ENCODE measurements at places on chromosomes 16 and 17. TPM values are rescaled to one million over a fixed set of nuclear protein-coding genes. Genes with fewer than 3 reads are reported as not detected.

DNA sequence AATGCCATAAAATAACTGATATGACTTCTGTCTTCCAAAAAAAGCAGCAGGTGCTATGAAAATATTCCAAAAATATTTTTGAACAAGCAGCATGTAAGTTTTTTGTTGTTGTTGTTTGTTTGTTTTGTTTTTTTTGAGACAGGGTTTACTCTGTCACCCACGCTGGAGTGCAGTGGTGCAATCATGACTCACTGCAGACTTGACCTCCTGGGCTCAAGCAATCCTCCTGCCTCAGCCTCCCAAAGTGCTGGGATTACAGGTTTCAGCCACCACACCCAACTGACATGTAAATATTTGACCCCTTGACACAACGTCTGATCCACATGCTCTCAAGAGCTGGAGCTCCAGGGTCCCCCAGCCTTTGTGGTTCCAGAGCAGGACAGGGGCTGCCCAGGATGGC, 98.4 kb downstream of the LITAF start:
- no peak for DNase-seq

GRCh38 chr16:2464333-2464732, 4.4 kb downstream of the TEDC2 start:
- no peak for DNase-seq

The AANAT gene
- total RNA-seq, result not detected

GRCh38 chr17:59435238-59435637, 103.8 kb downstream of the YPEL2 start:
- no peak for DNase-seq

- peak; percentile 67 for DNase-seq
These were observed 3.8 kb downstream of the CIAO3 start for GRCh38 chr16:736936-737481.

DNA sequence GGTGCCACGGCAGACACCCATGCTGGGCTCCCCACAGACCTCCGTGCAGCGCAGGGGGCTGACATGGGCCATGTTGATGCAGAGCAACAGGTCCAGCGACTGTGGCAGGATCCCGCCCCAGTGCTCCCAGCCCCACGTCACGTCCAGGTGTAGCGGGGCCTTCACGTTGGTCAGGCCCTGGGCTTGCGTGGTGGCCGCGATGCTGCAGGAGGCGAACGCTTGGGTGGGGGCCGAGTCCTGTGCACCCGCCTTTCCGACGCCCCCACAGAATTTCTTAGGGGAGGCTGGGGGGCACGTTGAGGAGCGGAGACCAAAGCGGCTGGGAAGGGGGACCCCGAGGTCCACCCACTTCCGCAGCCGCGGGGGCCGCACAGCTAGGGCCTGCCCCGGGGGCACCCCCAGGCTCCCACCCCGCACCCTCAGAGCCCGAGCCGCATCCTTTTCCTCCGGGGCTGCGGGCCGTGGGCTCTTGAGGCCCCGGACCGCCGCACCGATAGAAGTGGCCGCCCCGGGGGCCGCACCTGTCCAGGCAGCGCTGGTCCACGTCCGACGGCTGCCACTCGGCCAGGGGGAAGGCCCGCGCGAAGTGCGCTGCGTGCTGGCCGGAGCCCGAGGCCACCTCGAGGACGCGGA, 416 bp downstream of the METTL26 start:
- peak; percentile 87 for DNase-seq

DNA sequence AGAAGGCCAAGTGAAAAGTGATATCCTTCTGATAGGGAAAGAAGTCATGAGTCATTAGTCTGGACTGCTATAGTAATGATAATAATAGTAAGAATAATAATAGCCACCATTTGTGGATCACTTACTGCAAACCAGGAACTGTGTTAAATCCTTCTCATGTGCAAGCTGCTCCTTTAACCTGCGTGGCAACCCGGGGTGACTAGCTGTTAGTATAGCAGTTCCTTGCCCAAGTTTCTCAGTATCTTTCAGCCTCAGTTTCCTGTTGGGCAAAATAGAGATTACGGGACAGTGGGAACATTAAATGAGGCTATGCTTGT, 129.5 kb downstream of the CDH13 start:
- DNase-seq, result no peak

- no peak for DNase-seq
These were observed 87.3 kb downstream of the TMEM100 start for GRCh38 chr17:55635253-55635914.

DNA sequence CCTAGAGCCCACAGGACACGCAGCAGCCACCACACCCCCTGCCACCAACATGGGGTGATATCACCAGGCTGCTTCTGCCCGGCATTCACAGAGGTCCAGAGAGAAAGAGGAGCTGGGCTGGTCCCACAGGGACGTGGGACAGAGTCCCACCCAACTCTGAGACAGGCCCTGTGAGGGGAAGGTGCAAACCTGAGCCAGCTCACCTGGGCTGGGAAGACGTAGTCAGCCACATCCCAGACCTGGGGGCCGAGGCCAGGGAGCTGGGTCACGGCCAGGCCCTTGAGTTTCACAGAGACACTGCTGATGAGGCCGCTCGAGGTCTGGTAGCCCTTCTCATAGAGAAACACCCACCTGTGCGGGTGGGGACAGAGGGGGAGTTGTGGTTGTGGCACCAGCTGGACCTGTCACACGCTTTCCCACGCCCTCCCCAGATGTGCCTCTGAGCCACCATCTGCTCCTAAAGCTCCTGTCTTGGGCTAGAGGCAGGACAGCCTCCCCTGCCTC, 11.2 kb downstream of the P2RX1 start:
- no peak for DNase-seq

The DNAJA3 gene
- total RNA-seq, result 31.9 TPM

DNA sequence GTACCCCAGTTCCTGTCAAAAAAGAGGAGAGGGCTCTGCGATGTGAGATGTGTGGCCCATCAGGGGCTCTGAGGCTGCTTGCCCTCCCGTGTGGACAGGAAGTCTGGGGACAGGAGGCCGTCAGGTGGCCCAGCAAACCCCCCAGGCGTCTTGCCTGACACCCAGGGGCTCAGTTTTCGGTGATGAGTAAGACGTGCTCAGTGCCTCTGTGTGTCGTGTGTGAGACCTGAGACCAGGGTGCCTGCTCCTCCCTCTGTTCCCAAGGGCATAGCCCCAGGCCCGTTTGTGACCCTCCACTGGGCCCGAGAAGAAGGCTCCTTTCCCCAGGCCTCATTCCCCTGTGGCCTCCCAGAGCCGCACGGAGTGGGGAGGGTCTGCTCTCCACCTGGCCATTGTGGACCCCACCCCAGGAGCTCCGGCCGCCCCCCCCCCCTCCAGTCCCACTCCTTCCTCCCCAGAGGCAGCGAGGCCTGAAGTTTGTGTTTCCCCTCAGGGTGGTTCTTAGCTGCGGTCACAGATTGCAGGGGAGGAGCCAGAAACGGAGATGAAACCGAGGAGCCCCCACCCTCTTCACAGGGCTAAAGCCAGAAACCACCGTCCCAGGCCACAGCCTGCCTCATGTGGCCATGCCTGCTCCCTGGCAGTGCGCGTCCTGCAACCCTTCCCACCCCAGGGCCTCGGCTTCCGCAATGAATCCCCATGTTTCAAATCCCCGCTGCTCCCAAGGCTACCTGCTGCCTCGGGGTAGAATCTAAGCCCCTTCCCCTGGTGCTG, 4.9 kb upstream of the ACTG1 start:
- no peak for DNase-seq

The NQO1 gene
- 13.6 TPM for total RNA-seq

The HSPB9 gene
- not detected for total RNA-seq

The GUCY2D gene
- not detected for total RNA-seq

DNA sequence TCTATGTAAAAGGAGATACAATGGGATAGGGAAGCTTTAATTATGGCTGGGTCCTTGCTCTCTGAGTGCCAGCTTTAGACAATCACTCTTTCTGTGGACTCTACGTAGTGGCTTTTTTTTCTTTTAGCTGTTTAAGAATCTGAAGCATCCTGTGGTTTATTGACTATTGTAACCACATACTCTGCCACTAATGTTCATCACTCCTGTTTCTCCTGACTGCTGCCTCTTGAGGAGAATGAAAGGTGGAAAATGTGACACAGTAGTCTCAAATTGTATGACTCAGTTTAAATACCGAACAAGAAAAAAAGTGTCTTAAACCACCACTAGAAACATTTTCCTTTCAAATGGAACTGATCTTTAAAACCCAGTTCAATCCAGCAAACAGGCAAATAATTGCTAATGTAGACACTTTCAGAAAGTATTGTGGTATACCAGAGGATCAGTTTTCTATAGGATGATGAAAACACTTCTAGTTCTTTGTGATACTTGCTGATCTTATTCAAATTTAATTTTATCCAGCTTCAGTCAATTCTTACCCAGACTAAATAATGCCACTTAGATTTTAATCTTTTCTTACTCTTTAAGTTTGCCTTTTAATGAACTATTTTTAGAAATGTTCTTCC, 302.7 kb upstream of the PMFBP1 start:
- no peak for DNase-seq

DNA sequence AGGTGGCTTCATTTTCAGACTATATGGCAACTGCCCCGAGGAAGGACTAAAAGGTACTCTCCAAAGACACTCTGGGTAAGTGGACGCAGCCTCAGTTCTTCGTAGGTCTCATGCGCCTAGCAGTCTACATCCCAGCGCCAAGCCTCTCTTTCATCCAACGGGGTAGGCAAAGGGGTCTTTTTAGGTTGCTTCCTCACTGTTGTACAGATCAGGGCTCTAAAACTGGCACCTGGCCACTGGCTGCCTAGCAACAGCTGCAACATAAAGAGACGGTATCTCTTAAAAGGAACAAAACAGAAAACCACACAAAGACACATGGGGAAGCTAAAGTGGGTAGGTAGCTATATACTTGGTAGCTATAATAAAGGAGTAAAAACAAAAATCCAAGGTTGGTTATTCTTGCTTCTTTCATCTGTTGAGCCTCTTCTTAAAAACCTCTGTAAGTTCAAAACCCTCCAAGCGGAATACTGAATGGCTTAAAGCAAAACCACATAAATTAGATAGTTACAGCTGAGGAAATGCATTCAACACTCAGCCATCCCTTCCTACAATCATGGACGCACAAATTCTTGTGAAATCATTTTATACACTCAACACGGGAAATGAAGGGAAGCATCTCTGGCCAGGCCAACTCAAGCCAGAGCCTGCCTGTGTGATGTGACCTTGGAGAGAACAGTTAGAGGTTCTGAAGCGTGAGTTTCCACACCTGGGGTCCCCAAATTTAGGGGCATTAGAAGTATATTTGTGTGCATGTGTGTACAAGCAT, 22.7 kb downstream of the CYTH1 start:
- DNase-seq, result peak; percentile 62

The MYH11 gene
- 101 TPM for total RNA-seq

- DNase-seq, result peak; percentile 21
These were observed 30.2 kb upstream of the RASD1 start for GRCh38 chr17:17526369-17526768.

GRCh38 chr17:1978396-1978949, 46.7 kb downstream of the RTN4RL1 start:
- no peak for DNase-seq

DNA sequence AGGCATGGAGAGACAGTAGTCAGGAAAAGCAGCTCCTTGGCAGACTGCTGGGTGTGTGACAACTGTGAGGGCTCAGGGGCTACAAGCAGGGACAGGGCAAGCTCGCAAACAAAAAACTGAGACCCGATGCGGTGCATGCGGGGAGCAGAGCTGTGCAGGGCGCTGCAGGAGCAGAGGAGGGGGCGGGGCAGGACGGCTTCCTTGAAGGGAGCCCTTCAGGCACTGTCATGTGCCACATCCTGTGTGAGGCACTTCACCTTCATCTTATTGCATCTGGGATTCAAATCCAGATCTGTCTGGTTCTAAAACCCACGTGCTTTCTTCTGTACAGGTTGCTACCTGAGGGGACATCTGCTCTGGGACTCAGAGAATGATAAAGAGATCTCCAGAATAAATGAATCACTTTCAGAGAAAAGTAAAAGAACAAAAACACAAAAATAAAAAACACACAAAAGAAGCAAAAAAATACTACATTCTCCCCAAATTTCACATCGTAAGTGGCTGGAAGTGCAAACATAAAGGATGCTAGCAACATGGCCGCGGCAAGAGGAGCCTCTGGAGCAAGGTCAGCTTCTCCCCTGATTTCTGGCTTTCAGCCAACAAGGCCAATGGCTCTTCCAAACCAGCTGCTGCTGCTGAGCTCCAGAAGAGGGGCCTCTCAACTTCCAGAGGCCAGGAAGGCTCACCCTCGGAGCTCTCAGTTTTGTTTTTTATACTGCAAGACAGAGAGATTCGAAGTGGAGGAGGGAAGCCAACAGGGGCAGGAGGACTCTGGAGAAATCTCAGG, 14.2 kb downstream of the LYRM9 start:
- peak; percentile 34 for DNase-seq

DNA sequence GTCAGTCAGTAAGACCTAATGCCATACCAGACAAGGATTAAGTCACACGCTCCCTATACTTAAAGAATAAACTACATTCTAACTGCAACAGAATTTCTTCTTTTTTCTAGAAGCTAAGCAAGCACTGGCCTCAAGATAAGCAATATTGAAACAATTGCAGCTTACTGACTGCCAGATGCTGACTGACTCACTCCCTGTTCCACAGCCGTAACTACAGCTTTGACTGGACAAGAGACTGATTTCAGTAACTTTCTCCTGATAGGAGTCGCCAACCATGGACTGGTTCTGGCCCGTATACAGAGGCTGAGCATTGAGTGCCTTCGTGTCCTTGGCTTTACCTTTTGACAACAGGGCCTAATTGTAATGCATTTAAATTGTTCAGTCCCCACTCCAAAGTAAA, 67.9 kb downstream of the TRIM37 start:
- DNase-seq, result no peak

- no peak for DNase-seq
These were observed 145.0 kb downstream of the FTO start for GRCh38 chr16:53848950-53849349.

The KRT25 gene
- not detected for total RNA-seq

GRCh38 chr17:82574041-82574440, 54.5 kb downstream of the FOXK2 start:
- no peak for DNase-seq

GRCh38 chr16:77937473-77938149, 84.7 kb upstream of the CLEC3A start:
- DNase-seq, result no peak

The RNF157 gene
- total RNA-seq, result 3.1 TPM

GRCh38 chr16:9840761-9841665, 341.2 kb downstream of the GRIN2A start:
- DNase-seq, result no peak

The ITGB3 gene
- total RNA-seq, result 3.4 TPM

DNA sequence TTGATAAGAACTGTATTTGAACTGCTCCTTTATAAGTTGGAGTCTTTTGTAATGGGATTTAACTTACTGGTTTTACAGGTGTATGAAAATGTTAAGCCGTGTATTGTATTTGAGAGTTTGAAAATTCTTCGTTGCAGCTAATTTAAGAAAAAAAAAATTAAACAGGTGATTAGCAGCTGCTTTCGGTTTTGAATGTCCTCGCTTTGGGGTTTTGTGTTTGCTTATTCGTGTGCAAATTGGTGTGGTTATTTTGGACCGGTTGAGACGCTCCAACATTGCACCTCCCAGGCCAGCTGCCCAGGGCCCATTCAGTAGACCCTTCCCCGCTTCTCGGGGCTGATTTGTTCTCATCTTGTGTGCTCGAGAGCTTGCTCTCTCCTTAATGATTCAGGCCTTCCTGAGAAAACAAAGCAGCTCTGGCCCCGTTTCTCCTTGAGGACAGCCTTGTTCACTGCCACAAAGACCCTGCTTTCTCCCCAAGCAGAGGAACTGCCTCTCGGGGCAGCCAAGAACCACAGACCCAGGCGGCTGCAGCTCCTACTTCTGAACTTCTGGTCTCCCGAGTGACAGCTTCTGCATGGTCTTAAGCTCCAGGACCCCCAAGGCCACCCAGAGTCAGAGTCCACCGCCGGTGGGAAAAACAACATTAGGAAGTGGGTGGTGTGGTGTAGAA, 100.5 kb downstream of the MSI2 start:
- no peak for DNase-seq
